ENCODE measurements at places on chromosomes 11 and 22. TPM values are rescaled to one million over a fixed set of nuclear protein-coding genes. Genes with fewer than 3 reads are reported as not detected.

TESMIN gene
- 61.1 TPM for total RNA-seq

PLAAT5 gene
- total RNA-seq: 16.0 TPM

BARX2 gene
- total RNA-seq: not detected

TSSC4 gene
- 44.3 TPM for total RNA-seq

MRGPRF gene
- 11.0 TPM for total RNA-seq

ACR gene
- total RNA-seq: not detected

TPBGL gene
- 0.25 TPM for total RNA-seq

TUBA8 gene
- 1.0 TPM for total RNA-seq

SCGB1C1 gene
- total RNA-seq: not detected

APOL6 gene
- 0.13 TPM for total RNA-seq

MPPED2 gene
- 6.2 TPM for total RNA-seq
